ENCODE measurements at places on chromosomes 2 and 18.

DNA sequence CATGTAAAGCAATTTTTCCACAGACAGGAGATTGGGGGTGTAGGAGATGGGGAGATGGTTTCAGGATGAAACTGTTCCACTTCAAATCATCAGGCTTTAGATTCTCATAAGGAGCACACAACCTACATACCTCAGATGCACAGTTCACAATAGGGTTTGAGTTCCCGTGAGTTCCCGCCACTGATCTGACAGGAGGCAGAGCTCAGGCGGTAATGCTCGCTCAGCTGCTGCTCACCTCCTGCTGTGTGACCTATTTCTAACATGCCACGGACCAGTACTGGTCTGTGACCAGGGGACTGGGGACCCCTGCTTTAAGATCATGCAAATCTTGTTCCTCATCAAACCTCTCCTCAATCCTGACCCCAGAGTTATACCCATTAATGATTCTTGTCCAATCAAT is 70.1 kb downstream of the RPE start:
- DNase-seq, result no peak

GRCh38 chr2:60066096-60066839 is 487.2 kb downstream of the BCL11A start:
- no peak for DNase-seq

DNA sequence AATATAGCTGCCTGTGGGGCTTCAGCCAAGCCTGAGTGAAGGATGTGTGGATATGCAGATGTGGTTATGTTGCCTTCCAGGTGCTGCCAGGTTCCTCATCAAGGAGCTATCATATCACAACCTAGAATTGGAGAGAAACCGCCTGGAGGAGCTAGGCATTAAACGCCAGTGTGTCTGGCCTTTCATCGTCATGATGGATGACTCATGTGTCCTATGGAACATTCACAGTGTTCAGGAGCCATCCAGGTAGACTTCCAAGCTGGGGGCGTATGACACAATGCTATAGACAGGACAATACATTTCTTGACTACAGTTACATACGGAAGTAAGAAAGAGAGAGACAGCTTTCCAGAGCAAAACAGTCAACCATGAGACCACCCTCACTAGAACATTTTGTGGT is 86.8 kb downstream of the ESCO1 start:
- DNase-seq, result no peak

DNA sequence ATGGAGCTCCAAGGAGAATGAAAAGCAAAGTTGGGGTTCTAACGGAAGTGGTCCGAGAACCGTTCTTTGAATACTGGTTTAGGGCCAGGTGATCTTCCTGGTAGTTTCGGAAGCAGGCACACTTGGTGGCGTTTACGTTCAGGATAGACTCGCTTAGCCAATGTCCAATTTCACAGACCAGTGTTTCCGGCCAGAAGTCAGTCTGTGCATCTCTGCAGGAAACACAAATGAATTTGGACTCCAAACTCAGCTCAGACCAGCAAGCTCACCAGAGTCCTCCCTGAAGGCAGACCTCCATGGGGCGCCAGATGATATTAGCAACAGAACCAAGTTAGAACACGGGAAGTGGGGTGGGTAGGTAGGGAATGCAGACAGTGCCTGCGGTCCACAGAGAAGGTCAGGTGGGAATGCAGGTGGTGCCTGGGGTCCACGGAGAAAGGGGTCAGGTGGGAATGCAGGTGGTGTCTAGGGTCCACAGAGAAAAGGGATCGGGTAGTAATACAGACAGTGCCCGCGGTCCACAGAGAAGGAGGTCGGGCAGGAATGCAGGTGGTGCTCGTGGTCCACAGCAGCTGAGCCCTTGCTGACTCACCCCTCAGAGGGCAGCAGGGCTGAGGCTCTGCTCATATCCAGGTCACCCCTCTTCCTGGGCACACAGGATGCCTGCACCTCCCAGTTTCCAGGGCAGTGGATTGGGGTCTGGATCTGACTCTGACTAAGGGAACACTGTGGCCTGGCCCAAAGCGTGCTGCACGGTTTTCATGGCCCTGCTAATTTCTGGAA is 169.0 kb downstream of the MYT1L start:
- DNase-seq, result no peak

- no peak for DNase-seq
Observed at GRCh38 chr2:209398463-209398862, 25.4 kb upstream of the MAP2 start.

- no peak for DNase-seq
Observed at GRCh38 chr2:173221937-173222594, 132.6 kb upstream of the CDCA7 start.

DNA sequence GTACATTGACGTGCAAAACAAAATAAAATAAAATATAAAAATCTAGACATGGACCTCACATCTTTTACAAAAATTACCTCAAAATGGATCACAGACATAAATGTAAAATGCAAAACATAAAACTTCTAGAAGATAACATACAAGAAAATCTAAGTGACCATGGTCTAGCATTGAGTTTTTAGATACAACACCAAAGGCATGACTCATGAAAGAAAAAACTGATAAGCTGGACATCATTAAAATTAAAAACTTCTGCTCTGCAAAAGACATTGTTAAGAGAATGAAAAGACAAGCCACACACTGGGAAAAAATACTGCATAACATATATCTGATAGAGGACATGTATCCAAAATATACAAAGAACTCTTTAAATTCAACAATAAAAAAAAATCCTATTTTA is 14.4 kb downstream of the MAP4K3 start:
- no peak for DNase-seq

- no peak for DNase-seq
Observed at GRCh38 chr2:24809316-24810007, 16.2 kb downstream of the CENPO start.

GRCh38 chr2:200798514-200798913 is 13.2 kb upstream of the BZW1 start:
- no peak for DNase-seq

GRCh38 chr2:226580403-226580802 is 219.2 kb downstream of the IRS1 start:
- no peak for DNase-seq

DNA sequence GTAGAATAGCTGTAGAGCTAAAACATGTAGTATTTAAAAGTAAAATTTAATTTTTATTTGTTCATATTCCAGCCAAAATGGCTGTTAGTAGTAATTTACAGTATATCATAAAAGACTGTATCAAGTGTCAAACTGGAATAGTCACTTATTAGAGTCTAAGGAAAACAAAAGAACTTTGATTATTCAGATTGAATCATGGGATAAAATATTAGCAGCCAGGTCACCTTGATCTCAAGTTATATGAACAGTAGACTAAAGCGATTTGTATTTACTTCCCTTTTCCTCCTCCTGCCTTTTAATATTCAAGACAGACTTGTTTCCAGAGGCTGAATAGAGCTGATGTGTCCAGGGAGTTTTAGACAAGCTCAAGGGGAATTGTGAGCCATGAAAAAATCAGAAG is 54.4 kb downstream of the PMAIP1 start:
- no peak for DNase-seq

DNA sequence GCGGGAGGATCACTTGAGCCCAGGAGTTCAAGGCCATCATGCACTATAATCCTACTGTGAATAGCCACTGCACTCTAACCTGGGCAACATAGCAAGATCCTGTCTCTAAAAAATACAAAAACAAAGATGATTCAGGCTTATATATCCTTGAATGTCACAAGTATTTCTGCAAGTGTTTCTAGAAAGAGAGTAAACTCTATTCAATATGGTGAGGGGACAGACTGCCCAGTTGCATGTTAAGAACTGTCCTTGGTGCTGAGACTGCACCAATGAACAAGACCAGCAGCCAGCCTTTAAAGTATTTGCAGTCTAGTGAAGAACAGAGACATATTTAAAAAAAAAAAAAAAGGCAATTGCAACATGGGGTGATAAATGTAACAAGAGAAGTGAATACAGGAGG is 16.4 kb downstream of the MAP3K19 start:
- no peak for DNase-seq

Data from stimulated activated naive CD4-positive, alpha-beta T cell treated with Interleukin-2 at 50 U/mL for 16 hours (primary cell).